ENCODE measurements at places on chromosomes 7 and 10.

DNA sequence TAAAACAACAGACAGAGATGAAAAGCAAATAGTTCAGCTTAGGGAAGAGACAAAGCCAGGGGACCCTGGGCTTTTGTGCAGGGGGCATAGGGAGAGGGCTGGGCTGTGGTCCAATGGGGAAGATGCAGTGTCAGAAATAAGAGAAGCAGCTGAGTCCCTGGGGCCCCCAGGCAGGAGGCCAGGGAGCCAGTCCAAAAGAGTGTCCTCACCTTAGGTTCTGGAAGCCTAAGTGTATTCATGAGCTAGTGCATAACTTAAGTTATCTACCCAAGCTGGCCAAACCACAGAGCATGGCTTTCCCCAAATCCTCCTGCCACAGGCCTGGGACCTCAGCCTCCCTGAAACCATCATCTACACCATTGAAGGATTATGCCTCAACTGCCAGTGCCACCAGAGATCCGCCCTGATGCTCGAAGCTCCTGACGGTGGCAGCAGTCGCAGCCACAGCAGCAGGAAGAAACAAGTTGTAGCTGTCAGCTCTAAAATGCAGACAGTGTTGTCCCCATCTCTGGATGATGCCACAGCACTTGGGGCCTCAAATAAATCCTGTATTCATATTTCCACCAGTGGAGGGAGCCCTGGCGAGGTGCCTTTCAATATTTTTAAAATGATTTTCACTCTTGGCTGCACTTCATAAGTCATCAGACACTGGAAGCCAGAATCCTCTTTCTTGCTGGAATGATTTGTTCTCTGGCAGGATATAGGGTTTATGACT, 574.6 kb downstream of the GRID1 start:
- no peaks in the 10 kb centered on the region for H3K4me1 ChIP-seq
- H3K4me3 ChIP-seq: no peak overlapping the region
- DNase-seq: no peak

DNA sequence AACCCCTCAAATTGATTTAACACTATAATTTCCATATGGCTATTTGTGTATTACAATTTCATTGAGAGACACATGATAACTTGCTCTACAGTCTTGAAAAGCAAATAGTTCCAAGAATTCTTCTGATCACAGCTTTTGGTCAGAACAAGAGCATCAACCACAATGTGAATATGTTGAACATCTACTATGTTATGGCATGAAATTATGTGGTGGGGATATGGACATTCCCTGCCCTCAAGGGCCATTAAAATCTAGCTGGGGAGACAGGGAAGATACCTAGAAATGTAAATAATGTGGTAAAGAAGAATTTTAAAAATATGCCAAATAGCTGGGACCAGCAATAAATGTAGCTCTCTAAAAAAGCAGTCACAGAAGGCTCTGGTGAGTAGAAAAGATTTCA, 262.2 kb downstream of the FZD1 start:
- no peaks in the 10 kb centered on the region for H3K36me3 ChIP-seq
- DNase-seq: no peak
- no peak overlapping the region for H3K4me3 ChIP-seq
- H3K4me1 ChIP-seq: no peaks in the 10 kb centered on the region
- H3K27ac ChIP-seq: no peak overlapping the region

DNA sequence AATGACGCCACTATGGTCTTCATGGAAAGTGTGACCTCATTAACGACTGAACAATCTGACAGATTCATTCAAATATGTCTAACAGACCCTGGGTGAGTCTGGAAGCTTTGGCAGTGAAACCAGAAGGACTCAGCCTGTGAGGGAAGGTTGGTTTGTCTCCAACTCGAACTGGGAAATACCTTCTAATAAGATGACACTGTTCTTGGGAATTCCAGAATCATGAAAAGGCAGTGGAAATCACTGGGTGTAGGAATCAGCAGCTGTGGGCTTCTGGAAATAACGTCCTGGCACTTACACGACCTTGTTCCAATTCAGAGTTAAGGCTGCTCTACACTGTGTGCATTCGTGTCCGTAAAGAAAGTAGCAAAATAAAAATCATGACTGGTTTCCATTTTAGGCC, 75.1 kb downstream of the DGKI start:
- no peak for DNase-seq
- no peaks in the 10 kb centered on the region for H3K27me3 ChIP-seq
- no peak overlapping the region for H3K4me3 ChIP-seq
- no peaks in the 10 kb centered on the region for H3K36me3 ChIP-seq
- no peaks in the 10 kb centered on the region for H3K4me1 ChIP-seq
- H3K27ac ChIP-seq: no peak overlapping the region

DNA sequence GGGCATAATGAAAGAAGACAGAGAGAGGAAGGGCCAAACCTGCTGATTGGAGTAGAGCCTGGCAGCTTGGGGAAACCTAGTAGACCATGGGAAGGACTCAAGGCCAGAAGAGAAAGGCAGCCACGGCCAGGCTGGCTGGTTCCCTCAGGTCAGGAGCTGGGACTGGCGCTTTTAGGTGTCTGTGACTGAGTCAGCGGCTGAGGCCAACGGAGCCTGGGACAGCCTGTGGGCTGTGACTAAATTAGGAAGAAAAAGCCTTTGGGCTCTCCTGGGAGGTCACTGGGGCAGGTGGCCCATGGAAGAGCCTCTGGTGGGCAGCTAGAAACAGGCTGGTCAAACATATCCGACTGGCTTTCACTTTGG, 108.9 kb upstream of the PDCD4 start:
- DNase-seq: no peak
- no peaks in the 10 kb centered on the region for H3K27me3 ChIP-seq
- no peaks in the 10 kb centered on the region for H3K4me1 ChIP-seq
- no peak overlapping the region for H3K27ac ChIP-seq

GRCh38 chr10:3902809-3903410, 117.9 kb upstream of the KLF6 start:
- H3K27me3 ChIP-seq: no peaks in the 10 kb centered on the region
- H3K27ac ChIP-seq: no peak overlapping the region
- DNase-seq: no peak
- no peaks in the 10 kb centered on the region for H3K36me3 ChIP-seq
- no peaks in the 10 kb centered on the region for H3K4me1 ChIP-seq
- no peak overlapping the region for H3K4me3 ChIP-seq

- H3K4me1 ChIP-seq: no peaks in the 10 kb centered on the region
- no peak overlapping the region for H3K4me3 ChIP-seq
- no peaks in the 10 kb centered on the region for H3K27me3 ChIP-seq
- no peak overlapping the region for H3K27ac ChIP-seq
Observed at GRCh38 chr10:48490946-48491345, 113.9 kb downstream of the ARHGAP22 start.

GRCh38 chr10:4051641-4052151, 266.7 kb upstream of the KLF6 start:
- H3K27ac ChIP-seq: no peak overlapping the region
- no peak overlapping the region for H3K4me3 ChIP-seq
- no peaks in the 10 kb centered on the region for H3K36me3 ChIP-seq
- H3K4me1 ChIP-seq: no peaks in the 10 kb centered on the region

GRCh38 chr10:69816521-69816920, 14.8 kb downstream of the COL13A1 start:
- no peaks in the 10 kb centered on the region for H3K36me3 ChIP-seq
- H3K27ac ChIP-seq: no peak overlapping the region
- no peak overlapping the region for H3K4me3 ChIP-seq
- no peak for DNase-seq

DNA sequence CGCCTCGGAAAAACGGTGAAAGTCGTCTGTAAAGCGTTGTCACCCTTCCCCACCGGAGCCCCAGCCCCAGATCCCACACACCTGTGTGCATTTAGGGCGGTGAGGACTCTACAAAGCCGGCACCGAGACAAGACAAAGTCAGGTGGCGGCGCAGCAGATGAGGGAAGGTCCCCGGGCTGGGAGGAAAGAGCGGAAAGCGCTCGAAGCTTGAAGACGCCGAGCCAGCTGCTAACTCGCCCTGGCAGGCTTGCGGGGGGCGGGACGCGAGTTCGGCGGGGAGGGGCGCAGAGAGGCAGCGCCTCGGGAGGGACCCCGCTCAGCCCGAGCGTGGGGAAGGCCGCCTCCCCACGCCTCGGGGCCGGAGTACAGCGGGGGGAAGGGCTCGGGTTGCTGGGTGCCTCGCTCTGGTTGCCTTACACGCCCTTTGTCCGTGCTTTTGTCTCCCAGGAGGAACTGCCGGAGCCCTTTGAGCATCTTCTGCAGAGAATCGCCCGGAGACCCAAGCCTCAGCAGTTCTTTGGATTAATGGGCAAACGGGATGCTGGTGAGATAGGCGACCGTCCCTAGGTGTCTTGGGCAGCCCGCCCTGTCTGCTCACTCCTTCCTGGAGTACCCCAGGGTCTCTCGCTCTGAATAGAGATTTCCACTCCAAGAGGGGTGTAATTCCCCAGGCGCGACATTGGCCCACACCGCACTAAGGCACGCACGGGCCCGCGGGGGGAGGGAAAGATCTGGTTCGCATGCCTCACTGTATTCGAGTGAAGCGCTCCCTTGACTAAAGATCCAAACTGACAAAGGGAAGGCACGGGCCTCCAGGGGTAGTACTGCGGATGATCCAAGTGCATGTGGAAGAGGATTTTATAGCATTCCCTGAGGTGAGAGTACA, 1.6 kb downstream of the TAC1 start:
- peak; percentile 61 for DNase-seq
- no peak overlapping the region for H3K27ac ChIP-seq
- H3K4me3 ChIP-seq: no peak overlapping the region
- H3K27me3 ChIP-seq: peaks cover 5% of the 10 kb centered on the region

GRCh38 chr10:110069502-110069982, 61.8 kb downstream of the ADD3 start:
- peaks cover 5% of the 10 kb centered on the region for H3K4me1 ChIP-seq
- no peak for DNase-seq
- no peaks in the 10 kb centered on the region for H3K36me3 ChIP-seq
- no peaks in the 10 kb centered on the region for H3K27me3 ChIP-seq

DNA sequence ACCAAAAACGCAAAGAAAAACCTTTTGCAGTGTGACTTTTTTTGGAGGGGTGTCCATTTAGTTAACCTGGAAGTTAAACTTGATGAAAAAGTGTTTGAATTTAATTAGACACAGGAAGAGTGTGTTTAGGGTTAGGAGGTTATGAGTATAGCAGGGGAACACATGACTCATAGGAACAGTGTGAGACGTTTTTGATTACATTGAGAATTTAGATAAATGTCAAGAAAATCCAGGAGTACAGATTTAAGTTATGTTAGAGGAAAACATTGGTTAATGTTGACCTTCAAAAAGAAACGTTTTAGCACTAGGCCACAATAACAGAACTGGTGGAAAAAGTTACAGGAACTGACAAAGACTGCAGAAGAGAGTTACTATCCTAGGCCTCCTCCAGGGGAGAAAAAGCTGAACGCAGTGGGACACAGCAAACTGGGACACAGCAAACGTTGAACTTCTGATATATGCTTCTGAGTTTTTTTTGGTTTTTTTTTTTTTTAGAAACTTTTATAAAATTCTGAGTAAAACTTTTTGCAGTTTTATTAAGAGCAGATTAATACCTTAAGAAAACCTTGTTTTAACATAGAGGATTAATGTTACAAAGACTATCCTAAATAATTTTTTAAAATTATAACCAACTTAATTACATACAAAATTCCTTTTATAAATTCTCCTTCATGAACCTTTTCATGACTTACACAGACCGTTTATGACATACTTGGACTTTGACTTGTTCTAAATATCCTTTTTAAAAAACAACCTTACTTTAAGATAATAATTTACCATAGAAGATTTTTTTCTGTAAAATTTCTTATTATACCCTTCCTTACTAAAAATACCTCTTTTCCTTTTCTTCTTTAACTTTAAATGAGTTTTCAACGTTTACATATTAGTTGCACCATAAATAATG, 22.2 kb downstream of the LANCL2 start:
- DNase-seq: no peak
- no peaks in the 10 kb centered on the region for H3K4me1 ChIP-seq
- H3K36me3 ChIP-seq: no peaks in the 10 kb centered on the region
- no peak overlapping the region for H3K4me3 ChIP-seq
- no peaks in the 10 kb centered on the region for H3K27me3 ChIP-seq

- no peak overlapping the region for H3K4me3 ChIP-seq
- no peak for DNase-seq
- H3K27ac ChIP-seq: no peak overlapping the region
- no peaks in the 10 kb centered on the region for H3K27me3 ChIP-seq
- peaks cover 13% of the 10 kb centered on the region for H3K4me1 ChIP-seq
Observed at GRCh38 chr7:43492896-43493295, 90.0 kb upstream of the STK17A start.

DNA sequence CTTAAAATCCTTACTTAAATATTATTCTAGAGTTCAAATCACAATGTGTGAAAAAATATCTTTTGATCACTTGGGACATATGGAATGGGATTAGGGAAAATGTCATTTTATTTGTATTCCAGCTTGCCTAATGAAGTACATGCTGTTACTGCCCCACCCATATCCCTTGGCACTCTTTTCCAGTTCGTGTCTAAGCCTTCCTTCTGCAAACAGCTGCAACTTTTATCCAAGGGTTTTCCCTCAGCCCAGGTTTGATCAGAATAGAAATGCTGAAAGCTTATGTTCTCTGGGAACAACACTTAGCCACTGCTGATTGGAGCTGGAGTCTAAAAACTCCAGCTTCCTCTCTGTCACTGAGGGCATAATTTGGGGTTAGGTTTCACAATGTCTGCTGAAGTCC, 214.1 kb upstream of the FAM3C start:
- no peak overlapping the region for H3K4me3 ChIP-seq
- DNase-seq: no peak
- no peaks in the 10 kb centered on the region for H3K36me3 ChIP-seq
- H3K27ac ChIP-seq: no peak overlapping the region
- no peaks in the 10 kb centered on the region for H3K27me3 ChIP-seq

DNA sequence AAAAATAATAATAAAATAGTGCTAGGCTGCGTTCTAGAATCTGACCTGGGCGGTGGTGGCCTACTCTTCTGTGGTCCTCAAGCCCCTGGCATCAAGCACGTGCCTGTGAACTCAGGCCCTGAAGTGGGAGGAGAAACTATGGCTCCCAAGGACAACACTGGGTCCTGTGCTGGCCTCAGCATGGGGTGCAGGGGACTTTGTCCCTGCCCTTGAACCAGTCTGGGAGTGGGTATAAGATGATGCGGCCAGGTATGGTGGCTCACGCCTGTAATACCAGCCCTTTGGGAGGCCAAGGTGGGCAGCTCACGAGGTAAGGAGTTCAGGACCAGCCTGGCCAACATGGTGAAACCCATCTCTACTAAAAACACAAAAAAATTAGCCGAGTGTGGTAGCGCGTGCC, 5.5 kb downstream of the ZP3 start:
- no peaks in the 10 kb centered on the region for H3K27me3 ChIP-seq
- H3K27ac ChIP-seq: no peak overlapping the region
- H3K4me3 ChIP-seq: no peak overlapping the region
- H3K36me3 ChIP-seq: no peaks in the 10 kb centered on the region
- no peaks in the 10 kb centered on the region for H3K4me1 ChIP-seq

DNA sequence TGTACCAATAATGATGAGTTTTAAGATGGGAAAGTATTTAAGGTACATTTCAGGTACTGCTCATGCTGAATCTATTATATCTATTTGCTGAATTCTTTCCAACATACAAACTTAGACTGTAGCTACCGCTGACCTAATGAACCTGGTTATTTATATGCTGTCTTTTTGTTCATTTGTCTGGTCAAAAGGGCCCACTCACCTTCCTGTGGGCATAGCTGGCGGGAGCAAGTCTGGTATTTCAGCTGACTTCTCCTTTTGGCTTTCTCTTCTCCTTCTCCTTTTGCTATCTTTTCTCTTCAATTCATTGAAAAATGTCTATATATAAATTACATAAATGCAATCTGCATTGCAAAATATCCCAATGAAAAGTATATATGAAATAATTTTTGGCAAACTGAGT, 9.5 kb downstream of the PLXDC2 start:
- no peaks in the 10 kb centered on the region for H3K27me3 ChIP-seq
- H3K4me3 ChIP-seq: no peak overlapping the region
- no peaks in the 10 kb centered on the region for H3K4me1 ChIP-seq
- H3K36me3 ChIP-seq: no peaks in the 10 kb centered on the region
- no peak overlapping the region for H3K27ac ChIP-seq

Data from pancreas (tissue), 10 donors.